Hematopoietic multipotent progenitor cell treated with erythropoietin and hydrocortisone succinate and interleukin-3 and kit ligand, for 8 days (in vitro differentiated cells): ENCODE measurements at places on chromosomes 1 and 21.
A peak's percentile ranks its signal among the peaks of the same experiment; 100 is the strongest.

GRCh38 chr1:36123356-36123755 lies 1.7 kb downstream of the COL8A2 start:
- DNase-seq: no peak

DNA sequence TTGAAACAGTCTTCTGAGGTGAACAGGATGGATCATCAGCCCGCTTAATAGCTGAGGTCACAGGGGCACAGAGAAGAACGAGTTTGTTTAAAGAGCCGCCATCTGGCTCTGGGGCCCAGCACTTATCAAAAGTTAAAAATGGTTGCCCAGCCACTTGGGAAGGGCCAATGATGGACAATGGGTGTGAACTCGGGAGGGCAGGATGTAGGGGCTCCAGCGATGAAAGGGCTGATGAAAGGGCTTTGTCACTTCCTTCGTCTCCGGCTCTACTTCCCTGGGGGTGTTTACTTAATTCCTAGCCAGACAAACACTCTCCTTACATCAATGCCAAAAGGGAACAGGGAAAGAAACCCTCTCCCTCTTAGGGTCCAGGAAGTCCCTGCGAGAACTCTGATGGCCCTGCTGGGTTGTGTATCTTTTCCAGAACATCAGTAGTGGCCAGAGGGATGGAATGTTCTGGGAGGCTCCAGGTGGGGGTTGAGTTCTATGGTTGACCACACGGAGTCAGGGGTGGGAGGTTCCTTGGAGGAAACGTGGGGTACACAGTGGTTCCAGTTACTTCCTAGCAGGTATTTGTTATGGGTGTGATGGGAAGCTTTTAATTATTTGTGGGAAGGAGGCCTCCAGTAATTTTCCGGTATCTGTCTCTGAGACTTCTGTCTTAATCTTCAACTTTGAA lies 9.0 kb upstream of the ABCG1 start:
- no peak for DNase-seq

GRCh38 chr1:118984722-118985639 lies 3.2 kb downstream of the TBX15 start:
- DNase-seq: no peak

DNA sequence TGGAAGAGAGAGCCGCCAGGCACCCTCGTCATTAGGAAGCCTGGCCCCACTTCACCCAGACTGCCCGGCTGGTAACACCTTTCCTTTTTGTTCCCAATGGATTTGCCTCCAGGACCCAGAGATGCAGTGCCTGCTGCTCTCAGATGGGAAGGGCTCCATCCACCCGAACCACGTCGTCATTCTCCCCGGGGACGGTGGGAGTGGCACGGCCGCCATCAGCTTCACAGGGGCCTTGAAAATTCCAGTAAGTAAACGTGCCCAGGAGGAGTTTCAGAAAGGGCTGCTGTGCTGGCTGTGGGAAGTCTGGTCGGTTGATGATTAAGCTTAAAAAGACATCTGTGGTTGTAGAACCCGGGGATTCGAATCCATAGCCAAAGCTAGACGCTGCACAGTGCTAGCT lies 45.2 kb downstream of the SLC37A1 start:
- no peak for DNase-seq

- DNase-seq: no peak
These were observed 32.5 kb downstream of the OLFML3 start for GRCh38 chr1:114011796-114012195.

DNA sequence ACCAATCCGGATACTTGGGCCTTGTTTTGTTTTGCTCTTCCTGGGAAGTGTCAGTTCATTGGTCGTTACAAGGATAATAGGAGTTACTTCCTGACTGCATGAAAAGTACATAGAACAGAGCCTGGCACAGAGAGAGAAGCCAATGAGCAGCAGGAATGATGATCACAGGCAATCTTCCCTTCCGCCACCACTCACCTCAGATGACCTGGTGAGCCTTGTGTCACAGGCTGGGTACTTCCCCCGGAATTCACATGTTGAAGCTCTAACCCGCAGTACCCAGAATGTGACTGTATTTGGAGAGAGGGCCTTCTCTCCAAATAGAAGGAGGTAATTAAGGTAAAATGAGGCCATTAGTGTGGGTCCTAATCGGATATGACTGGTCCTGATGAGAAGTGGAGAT lies 18.8 kb upstream of the GPR137B start:
- no peak for DNase-seq

GRCh38 chr1:27862671-27863537 lies 9.4 kb upstream of the THEMIS2 start:
- DNase-seq: peak; percentile 59

DNA sequence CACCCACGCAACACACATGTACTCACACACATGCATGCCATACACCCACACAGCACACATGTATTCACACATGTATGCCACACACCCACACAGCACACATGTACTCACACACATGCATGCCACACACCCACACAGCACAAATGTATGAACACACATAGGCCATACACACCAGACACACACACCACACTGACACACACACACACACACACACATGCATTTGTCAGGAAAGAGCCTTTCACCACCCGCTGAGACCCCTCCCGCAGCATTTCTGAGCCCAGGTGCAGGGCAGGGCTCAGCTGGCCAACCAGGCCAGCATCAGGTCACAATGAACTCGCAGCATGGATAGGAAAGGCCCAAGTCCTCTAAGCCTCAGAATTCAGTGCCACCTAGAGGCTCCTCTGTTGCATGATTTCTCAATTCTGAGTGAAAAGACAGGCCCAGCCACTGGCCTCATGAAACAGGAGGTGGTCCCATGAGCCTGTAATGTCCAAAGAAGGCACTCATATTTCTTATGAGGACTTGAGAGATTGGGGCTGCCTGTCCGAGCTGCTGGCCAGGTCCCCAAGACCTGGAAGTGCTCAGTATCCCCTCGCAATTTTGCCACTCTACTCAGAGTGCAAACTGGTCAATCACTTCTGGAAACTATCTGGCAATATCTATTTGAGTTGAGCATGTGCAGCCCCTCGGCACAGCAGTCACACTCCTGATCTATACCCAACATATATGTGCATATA lies 57.3 kb downstream of the PSMG1 start:
- peak; percentile 87 for DNase-seq

DNA sequence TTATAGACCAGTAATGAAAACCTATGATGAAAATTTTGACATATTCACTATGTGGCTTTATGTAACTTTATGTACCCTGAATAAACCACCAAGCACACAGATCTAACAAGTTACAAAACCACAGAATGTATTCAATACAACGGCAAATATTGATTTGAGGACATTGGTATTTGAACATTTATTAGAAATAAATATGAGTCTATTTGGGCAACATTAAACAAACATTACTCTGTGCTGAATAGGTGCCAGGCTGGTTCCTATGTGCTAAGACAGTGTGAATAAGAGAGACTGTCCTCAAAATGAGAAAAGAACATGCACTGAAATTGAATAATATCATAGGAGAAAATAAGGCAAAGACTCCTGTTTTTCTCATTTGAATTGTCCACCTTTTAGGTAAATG lies 1341.2 kb downstream of the PLA2G4A start:
- DNase-seq: no peak

DNA sequence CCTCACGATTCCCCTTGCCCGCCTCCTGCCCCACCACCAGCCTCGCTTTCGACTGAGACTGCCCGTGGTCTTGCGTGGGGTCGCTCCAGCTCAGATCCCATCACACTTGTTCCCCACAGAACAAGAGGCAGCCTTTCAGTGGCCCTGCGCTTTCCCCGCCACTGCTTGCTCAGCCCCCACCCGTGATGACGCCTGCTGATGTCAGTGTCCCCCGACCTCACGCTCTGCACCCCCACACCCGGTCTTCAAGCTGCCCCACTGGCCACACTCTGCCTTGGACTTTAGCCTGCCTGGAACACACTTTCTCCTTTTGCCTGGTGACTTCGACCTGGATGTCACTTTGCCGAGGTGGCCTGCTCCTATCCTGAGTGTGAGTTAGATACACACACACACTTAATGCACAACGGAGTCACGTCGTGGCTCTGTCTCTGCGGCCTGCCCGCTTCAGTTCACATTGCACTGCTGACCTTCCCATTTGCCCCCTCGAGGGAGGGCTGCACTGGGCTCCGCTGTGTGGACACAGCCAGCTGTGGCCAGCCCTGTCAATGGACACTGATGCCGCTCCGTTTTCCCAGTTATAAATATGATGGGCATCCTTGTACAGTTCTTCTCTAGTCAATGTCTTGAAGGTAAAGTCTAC lies 13.0 kb downstream of the AGPAT3 start:
- no peak for DNase-seq

GRCh38 chr1:67307251-67308060 lies at the start of gene IL12RB2:
Gene IL12RB2 (plus strand): TSS chr1:67307873. CDS start chr1:67320369, 12,496 bp downstream.
- DNase-seq: peak; percentile 32
